Nephron progenitor cell (in vitro differentiated cells): ENCODE measurements at places on chromosomes 1 and 21.

GRCh38 chr1:19472174-19472573, 13.2 kb downstream of the CAPZB start:
- no peak for DNase-seq

- peak; percentile 57 for DNase-seq
Observed at GRCh38 chr1:6419804-6420453, at the start of gene HES2. TSS of gene HES2 (minus strand) at chr1:6419919. CDS start at chr1:6419820, 99 bp downstream.

DNA sequence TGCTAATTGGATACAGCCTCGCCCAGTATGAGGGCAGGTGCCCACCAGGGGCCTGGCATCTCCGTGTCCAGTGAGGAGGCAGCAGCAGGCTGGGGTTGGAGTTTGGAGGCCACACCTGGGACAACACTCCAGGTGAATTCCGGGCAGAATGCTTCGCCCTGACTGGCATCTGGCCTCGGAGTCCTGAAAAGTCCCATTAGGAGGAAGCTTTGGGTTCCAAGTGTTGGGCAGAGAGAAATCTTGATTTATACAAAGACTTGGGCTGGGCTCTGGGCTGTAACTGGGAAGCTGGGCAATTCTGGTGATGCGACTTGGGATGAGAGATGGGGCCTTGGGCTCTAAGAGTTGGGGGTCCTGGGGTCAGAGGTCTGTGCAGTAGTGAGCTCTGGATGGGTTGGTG, 48.1 kb upstream of the CSF3R start:
- DNase-seq, result no peak

DNA sequence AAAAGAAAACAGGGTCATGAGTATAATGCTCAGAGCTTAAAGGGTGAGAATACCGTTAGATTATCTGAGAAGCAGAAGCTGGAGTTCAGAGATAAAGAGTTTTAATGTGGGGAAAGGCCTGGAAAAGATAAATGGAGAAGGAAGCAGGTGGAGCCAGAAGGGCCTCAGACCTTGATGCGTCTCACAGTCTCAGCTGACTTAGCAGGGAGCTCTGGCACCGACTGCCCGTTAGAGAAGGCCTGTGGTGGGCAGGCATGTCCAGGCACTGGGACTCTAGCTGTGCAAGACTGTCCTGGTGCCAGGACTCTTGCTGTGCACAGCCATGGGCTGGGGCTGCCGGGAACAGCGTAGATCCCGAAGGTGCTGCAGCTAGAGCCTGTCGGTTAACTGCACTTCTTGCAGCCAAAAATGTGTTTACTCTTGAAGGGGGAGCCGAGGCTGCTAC, 3.8 kb upstream of the SLAMF9 start:
- no peak for DNase-seq

GRCh38 chr1:18290740-18291412, 183.3 kb downstream of the IGSF21 start:
- DNase-seq, result no peak
